Tibial nerve (tissue), 4 donors: ENCODE measurements at places on chromosomes 11 and 22. TPM values are rescaled to one million over a fixed set of nuclear protein-coding genes. Genes with fewer than 3 reads are reported as not detected.

GRCh38 chr11:127474766-127475165 is 474.2 kb upstream of the KIRREL3 start:
- H3K27ac ChIP-seq = no peak overlapping the region
- no peaks in the 10 kb centered on the region for H3K36me3 ChIP-seq
- DNase-seq = no peak
- no peaks in the 10 kb centered on the region for H3K4me1 ChIP-seq

DNA sequence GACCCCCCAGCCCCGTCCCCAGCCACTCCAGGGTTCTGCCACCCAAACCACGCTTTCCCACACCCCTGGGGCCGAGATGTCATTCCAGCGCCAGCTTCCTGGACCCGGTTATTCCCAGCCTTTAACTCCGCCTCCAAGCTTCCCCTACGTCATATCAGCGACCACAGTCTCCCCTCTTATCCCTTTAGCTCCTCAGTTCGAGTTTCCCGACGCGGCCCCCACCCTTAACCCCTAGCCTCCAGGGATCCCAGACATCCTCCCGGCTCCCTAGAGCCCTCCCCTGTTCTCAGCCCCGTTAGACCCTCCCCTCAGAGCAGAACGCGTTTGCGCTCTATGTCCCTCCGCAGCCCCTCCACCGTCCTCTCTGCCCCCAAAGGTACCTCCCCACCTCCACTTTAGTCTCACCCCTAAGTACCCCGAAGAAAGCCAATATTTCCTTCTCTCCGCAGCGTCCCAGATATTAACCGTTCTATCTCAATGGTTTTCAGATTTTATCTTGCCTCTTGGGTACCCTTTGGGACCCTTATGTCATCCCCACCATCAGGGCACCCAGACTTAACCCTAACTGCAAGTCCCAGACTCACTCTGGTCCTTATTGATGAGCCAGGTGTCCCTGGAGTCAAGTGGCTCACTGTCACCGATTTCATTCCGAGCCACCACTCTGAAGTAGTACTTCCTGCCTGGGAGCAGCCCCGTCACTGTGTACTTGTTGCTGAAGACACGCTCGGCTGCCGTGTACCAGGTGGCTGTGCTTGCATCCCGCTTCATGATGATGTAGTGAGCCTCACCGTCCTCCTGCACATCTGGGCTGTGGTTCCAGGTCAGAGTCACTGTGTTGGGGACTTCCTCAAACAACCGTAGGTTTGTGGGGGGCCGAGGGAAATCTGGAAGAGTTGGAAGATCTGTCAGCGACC is 8.0 kb downstream of the TMEM86A start:
- H3K27me3 ChIP-seq = no peaks in the 10 kb centered on the region
- H3K4me3 ChIP-seq = peak overlapping the region; percentile 53
- DNase-seq = no peak
- peaks cover 9% of the 10 kb centered on the region for H3K4me1 ChIP-seq
- H3K27ac ChIP-seq = peak overlapping the region; percentile 87
- H3K36me3 ChIP-seq = no peaks in the 10 kb centered on the region

DNA sequence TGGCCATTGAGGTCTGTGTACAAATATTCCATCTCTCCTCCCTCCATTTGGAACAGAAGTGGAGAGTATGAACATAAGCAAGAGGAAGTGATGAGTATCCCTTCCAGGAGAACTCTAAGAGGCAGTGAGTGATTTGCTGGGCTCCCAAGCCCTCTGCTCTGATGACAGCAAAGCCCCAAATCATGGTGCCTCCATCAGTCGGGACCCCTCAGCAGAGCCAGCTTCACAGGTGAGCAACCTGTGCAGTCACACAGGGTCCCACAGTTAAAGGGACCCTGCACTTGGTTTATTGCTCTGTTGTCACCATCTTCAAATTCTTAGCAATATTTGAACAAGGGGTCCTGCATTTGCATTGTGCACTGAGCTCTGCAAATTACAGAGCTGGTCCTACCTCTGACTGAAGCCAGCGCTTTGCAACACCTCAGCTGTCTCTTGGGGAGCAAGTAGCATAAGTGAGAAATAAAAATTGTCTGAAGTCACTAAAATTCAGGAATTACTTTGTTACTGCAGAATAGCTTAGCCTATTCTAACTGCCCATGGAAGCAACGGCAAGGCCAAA is 466.4 kb downstream of the MN1 start:
- H3K27ac ChIP-seq = no peak overlapping the region
- H3K4me1 ChIP-seq = no peaks in the 10 kb centered on the region
- no peak overlapping the region for H3K4me3 ChIP-seq
- H3K27me3 ChIP-seq = no peaks in the 10 kb centered on the region

DNA sequence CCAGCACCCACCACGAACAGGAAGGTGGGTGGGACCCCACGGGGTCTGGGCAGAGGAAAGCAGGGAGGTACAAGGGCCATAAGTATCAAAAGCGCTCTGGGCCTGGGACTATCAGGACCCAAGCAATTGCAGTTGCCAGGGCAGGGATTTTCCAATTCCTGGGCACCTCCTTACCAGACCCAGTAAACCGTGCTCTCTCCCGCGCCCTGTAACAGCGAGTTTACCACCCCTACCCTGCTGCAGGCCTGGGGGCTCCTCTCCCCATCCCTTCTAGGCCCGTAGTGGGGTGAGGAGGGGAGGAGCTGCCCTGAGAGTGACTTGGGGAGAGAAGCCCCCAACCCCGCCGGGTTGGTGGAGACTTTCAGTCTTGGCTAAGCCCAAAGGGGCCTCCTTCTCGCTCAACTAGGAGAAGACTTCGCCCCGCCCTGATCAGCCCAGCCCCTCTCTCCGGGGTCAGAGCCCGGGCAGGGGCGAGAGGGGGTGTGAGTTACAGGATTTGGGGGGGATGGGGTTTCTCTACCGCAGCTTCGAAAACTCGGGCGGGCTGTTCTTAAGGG is 5.4 kb downstream of the PAX6 start:
- no peaks in the 10 kb centered on the region for H3K36me3 ChIP-seq
- H3K27ac ChIP-seq = no peak overlapping the region
- no peaks in the 10 kb centered on the region for H3K4me1 ChIP-seq
- H3K27me3 ChIP-seq = peaks cover 100% of the 10 kb centered on the region
- peak; percentile 2 for DNase-seq

GRCh38 chr22:17319546-17319945 is 49.7 kb upstream of the CECR2 start:
- no peaks in the 10 kb centered on the region for H3K27me3 ChIP-seq
- H3K4me3 ChIP-seq = no peak overlapping the region
- H3K27ac ChIP-seq = no peak overlapping the region
- no peaks in the 10 kb centered on the region for H3K36me3 ChIP-seq
- DNase-seq = no peak

Gene NXPE1
- not detected for total RNA-seq

Gene ARHGAP20
- 13.7 TPM for total RNA-seq

- H3K27me3 ChIP-seq = no peaks in the 10 kb centered on the region
- H3K4me1 ChIP-seq = no peaks in the 10 kb centered on the region
- no peak overlapping the region for H3K27ac ChIP-seq
Measured at GRCh38 chr11:128898580-128899344, 7.6 kb downstream of the KCNJ5 start.

DNA sequence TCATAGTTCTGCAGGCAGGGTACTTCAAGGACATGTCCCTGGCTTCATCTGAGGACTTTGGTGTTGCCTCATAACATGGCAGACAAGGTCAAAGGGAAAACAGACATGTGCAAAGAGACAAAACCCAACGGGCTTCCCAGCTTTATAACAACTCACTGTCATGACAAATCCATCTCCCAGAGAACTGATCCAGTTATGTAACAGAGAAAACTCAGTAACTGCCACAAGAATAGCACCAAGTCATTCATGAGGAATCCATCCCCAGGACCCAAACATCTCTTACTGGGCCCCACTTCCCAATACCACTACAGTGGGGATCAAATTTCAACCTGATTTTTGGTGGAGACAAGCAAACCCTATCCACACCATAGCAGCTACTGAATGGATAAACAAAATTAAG is 13.0 kb downstream of the OR52N4 start:
- DNase-seq = no peak
- no peaks in the 10 kb centered on the region for H3K36me3 ChIP-seq
- H3K4me1 ChIP-seq = no peaks in the 10 kb centered on the region

- H3K4me3 ChIP-seq = no peak overlapping the region
- DNase-seq = peak; percentile 35
- H3K27ac ChIP-seq = no peak overlapping the region
- H3K4me1 ChIP-seq = no peaks in the 10 kb centered on the region
- no peaks in the 10 kb centered on the region for H3K36me3 ChIP-seq
Measured at GRCh38 chr22:35684270-35684700, 33.4 kb upstream of the APOL5 start.

Gene HTATIP2
- 37.1 TPM for total RNA-seq

Gene FEN1
- 4.6 TPM for total RNA-seq

Gene CEP126
- total RNA-seq = 7.2 TPM

Gene FJX1
- total RNA-seq = 6.3 TPM

GRCh38 chr11:112016765-112017376 is 8.3 kb upstream of the DLAT start:
- no peak overlapping the region for H3K27ac ChIP-seq
- peaks cover 13% of the 10 kb centered on the region for H3K4me1 ChIP-seq
- DNase-seq = no peak
- H3K36me3 ChIP-seq = peaks cover 59% of the 10 kb centered on the region

DNA sequence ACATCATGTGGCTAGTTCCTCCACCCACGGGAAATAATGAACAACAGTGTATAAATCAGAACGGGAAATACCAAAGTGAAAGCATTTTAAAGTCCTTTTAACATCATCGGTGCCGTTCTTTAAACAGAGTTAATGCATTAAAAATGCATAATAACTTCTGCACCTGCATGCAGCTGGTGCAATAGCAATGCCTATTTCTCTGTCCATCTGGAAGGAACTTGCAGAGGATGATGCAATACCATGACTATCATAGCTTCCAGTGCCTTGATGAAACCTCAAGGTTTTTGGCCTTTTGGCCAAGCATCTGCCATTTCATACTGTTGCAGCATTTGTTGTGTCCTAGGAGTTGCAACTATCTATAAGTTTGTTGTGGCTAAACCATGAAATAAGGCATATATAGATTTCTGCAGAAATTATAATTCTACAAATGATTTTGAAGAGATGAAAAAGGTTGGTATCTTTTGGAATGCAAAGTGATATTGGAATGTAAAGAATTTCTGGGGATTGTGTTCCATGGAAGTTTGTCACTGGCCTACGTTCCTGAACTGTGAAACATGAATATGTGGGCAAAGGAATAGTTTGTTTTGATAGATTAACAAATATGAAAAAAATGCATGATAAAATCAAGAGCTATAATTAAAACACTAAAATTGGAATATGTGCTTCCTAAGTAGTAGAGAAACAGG is 9.8 kb upstream of the EIF3F start:
- H3K36me3 ChIP-seq = no peaks in the 10 kb centered on the region
- no peaks in the 10 kb centered on the region for H3K4me1 ChIP-seq
- H3K27me3 ChIP-seq = no peaks in the 10 kb centered on the region

DNA sequence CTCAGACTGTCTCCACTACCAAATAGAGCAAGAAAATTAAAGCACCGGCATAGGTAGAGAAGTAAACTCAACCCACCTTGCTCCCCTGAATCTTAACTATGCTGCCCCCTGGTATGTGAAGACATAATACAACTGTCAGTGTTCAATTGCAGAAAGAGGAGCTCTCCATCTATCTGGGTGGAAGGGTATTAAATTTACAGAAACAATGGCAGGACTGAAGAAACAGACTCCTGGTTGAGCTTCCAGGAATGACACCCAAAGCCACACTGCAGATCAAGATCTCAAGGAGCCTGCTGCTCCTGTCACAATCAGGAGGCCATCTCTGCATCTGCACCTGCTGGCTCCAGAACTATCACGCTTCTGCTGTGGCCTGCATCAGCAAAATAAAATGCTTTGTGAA is 132.1 kb upstream of the BMAL1 start:
- DNase-seq = no peak
- H3K27ac ChIP-seq = no peak overlapping the region
- no peak overlapping the region for H3K4me3 ChIP-seq
- H3K4me1 ChIP-seq = no peaks in the 10 kb centered on the region

Gene CEND1
- not detected for total RNA-seq

Gene SF3A1
- 92.0 TPM for total RNA-seq

Gene OR4D5
- total RNA-seq = not detected

GRCh38 chr11:34208266-34209135 is 103.1 kb downstream of the NAT10 start:
- DNase-seq = no peak
- no peaks in the 10 kb centered on the region for H3K4me1 ChIP-seq
- H3K27ac ChIP-seq = no peak overlapping the region
- no peaks in the 10 kb centered on the region for H3K36me3 ChIP-seq
- H3K27me3 ChIP-seq = no peaks in the 10 kb centered on the region

DNA sequence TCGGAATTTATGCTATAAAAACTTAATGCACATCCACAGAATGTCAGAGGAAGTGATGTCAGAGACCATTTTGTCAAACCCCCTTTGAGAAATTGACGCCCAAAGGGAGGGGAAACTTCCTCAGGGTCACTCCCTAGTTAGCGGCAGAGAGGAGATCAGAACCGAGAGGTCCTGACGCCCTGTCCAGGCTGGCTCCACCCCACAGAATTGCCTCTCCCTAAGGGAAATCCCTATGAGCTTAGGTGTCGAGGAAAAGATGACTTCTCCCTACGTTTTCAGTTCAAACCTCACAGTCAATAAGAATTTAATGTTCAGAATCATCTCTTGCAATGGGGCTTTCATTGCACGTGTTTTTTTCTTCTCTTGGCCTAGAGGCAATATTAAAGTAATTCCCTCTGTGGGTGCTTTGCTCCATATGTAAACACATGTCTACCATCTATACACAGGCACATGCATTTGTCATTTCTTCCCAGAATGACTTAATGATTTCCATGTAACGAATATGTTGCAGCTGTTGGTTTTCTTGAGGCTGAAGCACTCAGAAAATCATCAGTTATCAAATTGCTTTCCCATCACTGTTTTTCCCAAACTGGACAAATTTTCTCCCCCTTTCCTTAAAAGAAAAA is 148.7 kb upstream of the TIMP3 start:
- no peaks in the 10 kb centered on the region for H3K36me3 ChIP-seq
- H3K27ac ChIP-seq = no peak overlapping the region
- no peak overlapping the region for H3K4me3 ChIP-seq
- peaks cover 2% of the 10 kb centered on the region for H3K4me1 ChIP-seq

GRCh38 chr11:66363805-66364535 is 7.6 kb downstream of the SLC29A2 start:
- no peak for DNase-seq
- no peak overlapping the region for H3K27ac ChIP-seq
- peaks cover 3% of the 10 kb centered on the region for H3K27me3 ChIP-seq
- H3K4me3 ChIP-seq = no peak overlapping the region

DNA sequence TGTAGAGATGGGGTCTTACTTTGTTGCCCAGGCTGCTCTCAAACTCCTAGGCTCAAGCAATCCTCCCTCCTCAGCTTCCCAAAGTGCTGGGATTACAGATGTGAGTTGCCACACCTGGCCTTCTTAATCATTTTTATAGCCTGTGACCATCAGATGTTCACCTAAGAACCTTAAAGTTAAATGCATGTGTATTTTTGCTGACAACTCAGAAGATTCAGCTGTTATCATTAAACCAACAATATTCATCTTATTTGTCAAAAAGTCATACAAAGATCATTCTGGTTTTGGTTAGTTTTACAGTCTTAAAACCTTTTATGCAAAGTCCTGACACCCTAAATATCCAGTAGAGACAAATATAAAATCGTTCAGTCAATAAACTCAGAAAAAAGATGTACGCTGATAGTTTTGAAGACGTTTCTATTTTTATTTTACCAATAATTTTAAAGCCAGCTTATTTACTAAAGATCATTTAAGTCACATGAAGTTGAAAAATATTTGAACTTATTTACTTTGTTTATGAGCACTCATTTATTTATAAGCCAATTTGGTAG is 22.2 kb downstream of the CLDN5 start:
- no peak for DNase-seq
- H3K4me1 ChIP-seq = no peaks in the 10 kb centered on the region

Gene MICALL1
- 28.5 TPM for total RNA-seq

GRCh38 chr22:38043151-38044039 is 13.8 kb upstream of the PICK1 start:
- no peak overlapping the region for H3K4me3 ChIP-seq
- no peak for DNase-seq
- H3K27me3 ChIP-seq = no peaks in the 10 kb centered on the region
- no peaks in the 10 kb centered on the region for H3K4me1 ChIP-seq
- H3K27ac ChIP-seq = peak overlapping the region; percentile 93
- no peaks in the 10 kb centered on the region for H3K36me3 ChIP-seq
